Stimulated activated CD4-positive, alpha-beta T cell treated with anti-CD3 and anti-CD28 coated beads, Interleukin-12 subunit alpha, Interleukin-12 subunit beta, amount 100 ng/mL, for 24 hours (primary cell): ENCODE measurements at places on chromosomes 6 and 20.

DNA sequence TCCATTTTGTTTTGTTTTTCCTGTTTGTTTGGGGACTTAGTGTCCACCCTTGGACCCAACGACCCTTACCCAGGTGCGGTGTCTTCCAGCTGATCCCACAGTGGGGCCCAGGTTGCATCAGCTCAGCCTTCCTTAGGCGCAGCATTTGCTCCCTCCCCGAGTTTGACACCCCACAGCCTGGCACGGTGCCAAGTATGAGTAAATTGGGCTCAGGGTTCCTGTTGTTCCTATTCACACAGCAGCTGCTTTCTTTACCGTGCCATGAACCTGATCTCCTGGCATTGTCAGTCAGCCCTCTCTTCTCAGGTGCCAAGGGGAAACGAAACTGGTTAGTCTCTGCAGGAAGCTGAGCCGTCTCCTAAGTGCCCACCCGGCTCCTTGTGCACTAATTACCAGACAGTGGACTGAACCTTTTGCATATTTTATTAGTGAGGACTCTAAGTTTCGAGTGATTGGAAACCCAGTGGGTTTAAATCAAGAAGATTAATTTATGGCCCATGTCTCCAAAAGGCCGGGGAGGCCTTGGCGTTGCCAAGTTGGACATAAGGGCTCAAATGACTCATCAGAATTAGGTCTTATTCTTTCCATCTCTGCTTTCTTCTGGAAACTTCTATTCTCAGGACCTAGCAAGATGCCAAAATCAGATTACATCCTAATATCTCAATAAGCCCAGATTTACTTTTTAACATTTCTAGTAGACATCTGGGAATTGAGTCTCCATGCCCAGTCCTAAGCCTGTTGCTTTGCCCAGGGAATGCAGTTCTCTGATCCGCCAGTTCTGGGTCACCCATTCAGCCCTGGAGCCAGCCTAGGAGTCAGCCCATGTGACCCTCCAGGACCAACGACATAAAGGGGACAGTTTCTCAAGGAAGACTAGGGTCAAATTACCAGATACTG is 68.8 kb downstream of the TSHZ2 start:
- DNase-seq: no peak

GRCh38 chr6:170075659-170076223 is 215.1 kb downstream of the DLL1 start:
- DNase-seq: no peak

DNA sequence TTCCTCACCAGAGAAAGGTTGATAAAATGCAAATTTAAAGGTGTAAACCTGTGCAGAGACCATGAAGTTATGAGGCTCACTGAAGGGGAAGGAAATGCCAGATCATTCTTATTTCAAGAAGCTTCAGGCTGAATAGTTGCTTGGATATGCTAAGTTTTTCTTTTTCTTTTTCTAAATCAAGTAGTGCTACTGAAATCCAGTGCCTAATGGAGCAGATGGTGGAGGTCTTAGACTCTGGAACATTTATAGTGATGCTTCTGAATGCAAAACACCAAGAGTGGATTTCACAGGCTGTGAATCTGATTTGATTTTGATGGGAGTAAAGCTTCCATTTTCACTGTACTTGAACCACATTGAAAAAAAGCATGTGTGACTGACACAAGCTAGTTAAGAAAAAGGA is 151.2 kb upstream of the BEND3 start:
- no peak for DNase-seq

- no peak for DNase-seq
Observed at GRCh38 chr6:69314531-69314930, 482.3 kb downstream of the LMBRD1 start.

GRCh38 chr20:59598625-59599310 is 5.6 kb upstream of the PHACTR3 start:
- DNase-seq: no peak

DNA sequence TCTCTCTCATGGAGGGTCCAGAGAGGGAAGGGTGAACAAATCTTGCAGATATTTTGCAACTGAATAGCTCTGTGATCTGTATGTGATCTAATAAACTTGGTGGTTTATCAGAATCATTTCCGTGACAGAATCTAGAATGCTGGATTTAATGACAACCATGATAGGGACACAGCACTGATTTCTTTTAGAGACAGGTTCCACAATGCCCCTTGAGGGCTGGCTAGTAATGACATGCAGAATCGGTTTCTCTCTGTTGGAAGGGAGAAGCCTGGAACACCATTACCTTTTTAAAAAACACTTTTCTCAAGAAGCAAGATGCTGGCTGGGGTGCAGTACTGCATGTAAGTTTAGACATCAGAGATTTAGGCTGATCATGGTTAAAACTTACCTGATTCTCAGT is 313.4 kb downstream of the CDH26 start:
- DNase-seq: no peak

DNA sequence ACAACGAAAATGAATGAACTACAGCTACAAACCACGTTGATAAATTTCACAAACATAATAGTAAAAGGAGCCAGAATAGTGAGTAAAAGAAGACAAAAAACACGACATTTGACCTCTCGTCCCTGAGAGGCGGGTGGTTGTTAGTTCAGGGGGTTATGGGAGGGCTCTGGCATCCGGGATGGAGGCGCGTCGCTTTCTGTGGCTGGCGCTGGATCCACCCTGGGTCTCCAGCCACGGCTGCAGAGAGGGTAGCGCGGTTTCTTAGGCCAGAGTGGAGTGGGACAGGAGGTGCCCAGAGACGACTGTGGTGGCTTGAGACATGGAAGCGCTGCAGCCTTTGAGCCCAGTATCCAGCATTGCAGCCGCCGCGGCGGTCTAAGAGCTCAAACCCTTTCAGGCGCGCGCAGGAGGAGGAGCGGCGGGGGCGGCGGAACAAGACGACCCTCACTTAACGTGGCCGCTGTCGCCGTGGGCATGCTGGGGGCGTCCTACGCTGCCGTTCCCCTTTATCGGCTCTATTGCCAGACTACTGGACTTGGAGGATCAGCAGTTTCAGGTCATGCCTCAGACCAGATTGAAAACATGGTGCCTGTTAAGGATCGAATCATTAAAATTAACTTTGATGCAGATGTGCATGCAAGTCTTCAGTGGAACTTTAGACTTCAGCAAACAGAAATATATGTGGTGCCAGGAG is 3.7 kb upstream of the ZSCAN23 start:
- no peak for DNase-seq
